ENCODE measurements at places on chromosomes 12 and 14. TPM values are rescaled to one million over a fixed set of nuclear protein-coding genes. Genes with fewer than 3 reads are reported as not detected.

- DNase-seq: peak; percentile 84
These were observed 174.8 kb upstream of the AVPR1A start for GRCh38 chr12:63325757-63326156.

DNA sequence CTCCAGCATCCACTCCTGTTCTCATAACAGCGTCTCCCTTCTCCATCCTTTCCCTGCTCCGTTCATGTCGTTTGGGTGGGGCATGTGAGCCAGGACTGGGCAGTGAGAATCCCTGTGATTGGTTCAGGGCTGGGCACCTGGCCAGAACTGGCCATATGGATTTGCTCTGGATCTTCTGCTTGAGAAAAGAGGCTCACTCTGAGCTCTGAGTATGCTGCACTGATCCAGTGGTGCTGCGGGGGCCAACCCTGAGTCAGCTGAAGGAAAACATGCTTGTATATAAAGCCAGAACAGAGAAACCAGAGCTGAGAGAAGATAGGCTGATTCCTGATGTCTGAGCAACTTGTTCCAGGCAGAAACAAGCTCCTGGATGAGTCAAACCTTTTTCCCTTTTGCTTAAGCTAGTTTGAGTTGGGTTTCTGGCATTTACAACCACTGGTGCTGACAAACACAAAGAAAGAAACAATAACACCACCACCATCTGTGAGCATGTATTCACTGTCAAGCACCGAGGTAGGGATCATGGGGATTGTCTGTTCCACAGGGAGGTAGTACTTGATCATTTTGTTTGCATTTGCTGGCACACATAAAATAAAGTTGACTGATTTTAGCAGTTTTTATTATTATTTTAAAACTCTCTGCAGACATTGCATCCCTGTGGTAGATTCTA is 14.0 kb upstream of the HPD start:
- peak; percentile 59 for DNase-seq

- DNase-seq: no peak
These were observed 1061.8 kb upstream of the SEL1L start for GRCh38 chr14:82595466-82595865.

DNA sequence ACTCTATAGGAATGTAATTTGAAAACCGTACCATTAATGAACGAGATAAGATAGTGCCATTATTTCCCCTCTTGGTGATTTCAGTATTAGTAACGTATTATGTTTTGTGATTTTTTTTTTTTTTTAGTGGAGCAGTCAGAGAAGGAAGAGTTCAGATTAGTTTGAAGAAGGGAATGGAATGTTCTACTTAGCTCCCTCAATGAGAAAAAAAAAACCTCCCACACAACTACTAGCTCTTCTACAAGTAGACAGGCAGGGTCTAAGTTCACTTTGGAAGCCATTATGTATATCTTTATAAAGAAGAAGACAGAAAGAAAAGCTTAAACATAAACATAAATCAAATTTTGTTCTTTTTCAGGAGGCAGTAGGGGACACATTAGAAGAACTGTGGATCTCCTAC is 27.3 kb downstream of the PNMA1 start:
- no peak for DNase-seq

GRCh38 chr12:130461839-130462557 is 124.3 kb downstream of the PIWIL1 start:
- no peak for DNase-seq

DNA sequence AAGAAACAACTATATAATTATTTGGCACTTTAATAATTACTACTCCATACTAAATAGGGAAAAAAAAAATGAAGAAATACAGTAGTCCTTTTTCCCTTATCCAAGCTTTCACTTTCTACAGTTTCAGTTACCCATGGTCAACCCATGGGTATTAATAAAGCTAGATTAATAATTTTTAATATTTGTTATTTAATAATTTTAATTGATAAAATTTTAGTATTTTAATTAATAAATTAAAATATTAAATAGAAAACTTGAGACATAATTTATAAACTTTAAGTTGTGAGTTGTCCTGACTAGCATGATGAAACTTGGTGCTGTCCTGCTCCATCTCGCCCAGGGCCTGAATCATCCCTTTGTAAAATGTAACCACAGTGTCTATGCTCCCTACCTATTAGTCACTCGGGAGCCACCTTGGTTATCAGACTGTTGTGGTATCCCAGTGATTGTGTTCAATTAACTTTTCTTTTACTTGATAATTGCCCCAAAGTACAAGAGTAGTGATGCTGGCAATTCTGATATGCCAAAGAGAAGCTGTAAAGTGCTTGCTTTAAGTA is 71.8 kb downstream of the PAWR start:
- no peak for DNase-seq

GRCh38 chr12:11836282-11837151 is 187.0 kb downstream of the ETV6 start:
- no peak for DNase-seq

DNA sequence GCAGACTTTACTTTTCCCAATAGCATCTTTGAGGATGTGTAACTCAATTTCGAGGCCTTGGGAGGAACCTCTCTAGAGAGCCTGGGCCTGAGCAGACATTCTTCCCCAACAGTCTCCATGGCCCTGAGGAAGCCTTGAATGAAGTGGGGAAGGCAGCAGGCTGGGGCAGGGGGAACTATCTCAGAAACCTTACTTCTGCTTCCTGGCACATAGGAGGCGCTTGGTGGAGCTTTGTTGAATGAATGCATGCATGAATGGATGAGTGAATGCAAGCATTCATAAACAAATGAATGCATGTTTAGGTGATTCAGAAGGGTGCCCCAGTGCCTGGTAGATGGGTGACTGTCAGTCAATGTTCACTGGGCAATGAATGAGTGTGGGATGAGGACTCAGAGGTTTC is 58.3 kb downstream of the GALNT16 start:
- no peak for DNase-seq

- no peak for DNase-seq
These were observed 232.6 kb downstream of the FLRT2 start for GRCh38 chr14:85762526-85762925.

DNA sequence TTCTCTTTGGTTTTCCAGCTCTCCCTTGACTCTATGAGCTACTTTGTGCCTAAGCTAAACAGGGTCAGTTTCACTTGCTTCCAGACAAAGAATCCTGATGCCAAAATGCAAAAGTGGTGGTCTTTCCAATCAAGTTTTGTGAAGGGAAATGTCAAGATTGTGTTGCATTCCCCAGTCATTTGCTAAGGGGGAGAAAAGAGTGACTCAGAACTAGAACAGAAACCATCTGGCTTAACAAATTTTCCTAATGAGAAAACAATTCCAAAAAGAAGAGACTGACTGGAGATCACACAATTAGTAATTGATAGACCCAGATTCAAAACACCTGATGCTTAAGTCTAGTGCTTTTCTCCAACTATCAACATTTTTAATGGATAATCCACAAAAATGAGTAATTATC is 235.1 kb upstream of the DIO2 start:
- no peak for DNase-seq

GRCh38 chr12:2586156-2587038 is 208.4 kb upstream of the FKBP4 start:
- DNase-seq: no peak

GRCh38 chr14:34064349-34064748 is 113.5 kb upstream of the EGLN3 start:
- no peak for DNase-seq

DNA sequence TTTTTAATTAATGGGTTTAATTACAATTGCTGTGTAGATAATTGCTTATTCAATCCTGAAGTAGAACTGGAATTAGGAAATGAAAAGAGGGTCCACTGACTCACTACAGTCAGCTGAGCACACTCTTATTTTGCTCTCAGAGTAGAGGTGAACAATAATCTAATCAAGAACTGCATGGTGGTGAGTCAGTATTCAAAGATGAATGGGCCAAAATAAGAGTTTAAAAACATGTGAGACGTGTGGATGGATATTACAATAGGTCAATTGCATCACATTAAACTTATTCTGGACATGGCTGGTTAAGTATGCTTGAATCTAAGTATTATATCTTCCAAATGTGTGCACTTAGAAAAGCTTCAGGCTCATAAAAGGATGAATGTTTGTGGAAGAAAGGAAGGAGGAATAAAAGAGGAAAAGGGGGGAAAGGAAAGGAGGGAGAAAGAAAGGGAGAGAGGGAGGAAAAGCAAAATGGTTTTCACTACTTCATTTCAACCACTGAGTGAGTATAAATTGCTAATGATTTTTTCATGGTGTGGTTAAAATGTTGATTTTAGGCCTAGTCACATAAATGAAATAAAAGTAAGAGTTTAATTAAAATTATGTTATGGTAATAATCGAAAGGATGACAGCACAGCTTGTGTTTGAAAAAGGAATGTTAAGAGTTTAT is 27.0 kb upstream of the EEA1 start:
- peak; percentile 76 for DNase-seq

DNA sequence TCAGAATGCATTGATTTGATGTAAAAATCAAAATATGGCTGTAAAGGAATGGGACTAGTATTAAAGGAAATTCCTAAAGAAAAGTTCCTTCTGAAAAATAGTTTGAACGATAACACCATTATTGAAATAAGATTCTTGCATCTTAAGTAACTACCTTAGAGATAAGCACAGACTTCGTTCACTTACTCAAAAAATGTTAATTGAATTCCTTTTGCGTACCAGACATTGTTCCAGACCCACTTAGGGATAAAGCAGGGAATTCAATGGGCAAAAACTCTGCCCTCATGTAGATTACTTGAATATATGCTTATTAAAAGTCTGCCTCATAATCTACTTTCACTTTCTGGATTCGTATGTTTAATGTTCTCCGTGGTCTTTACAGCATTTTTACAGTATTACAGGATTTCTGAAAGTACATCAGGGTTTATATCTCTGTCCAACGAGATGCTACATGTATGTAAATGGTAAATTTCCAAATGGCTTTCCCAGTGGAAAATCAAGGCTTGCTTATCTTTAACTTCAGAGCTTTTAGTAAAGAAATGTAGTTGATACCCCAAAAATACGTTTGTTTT is 213.7 kb downstream of the GXYLT1 start:
- DNase-seq: peak; percentile 14

GRCh38 chr12:45490232-45490881 is 239.1 kb upstream of the ARID2 start:
- DNase-seq: no peak

DNA sequence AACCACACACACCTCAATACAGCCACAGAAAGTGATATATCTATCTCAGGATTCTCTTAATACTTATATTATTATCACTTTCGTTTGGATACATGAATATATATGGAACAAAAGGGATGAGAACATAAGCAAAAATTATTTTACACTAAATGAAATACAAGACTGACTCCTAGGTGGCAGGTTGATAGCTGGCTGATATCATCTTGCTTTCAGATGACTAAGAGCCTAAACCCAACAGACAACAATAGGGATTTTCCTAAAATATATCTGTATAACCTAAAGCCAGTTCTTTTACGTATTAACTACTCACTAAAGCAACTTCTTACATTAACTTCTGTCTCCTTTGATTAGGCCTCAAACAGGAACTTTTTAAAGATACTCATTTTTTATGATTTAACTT is 65.1 kb downstream of the BAZ1A start:
- DNase-seq: no peak

- DNase-seq: no peak
These were observed 439.6 kb upstream of the LRFN5 start for GRCh38 chr14:41167040-41167439.

DNA sequence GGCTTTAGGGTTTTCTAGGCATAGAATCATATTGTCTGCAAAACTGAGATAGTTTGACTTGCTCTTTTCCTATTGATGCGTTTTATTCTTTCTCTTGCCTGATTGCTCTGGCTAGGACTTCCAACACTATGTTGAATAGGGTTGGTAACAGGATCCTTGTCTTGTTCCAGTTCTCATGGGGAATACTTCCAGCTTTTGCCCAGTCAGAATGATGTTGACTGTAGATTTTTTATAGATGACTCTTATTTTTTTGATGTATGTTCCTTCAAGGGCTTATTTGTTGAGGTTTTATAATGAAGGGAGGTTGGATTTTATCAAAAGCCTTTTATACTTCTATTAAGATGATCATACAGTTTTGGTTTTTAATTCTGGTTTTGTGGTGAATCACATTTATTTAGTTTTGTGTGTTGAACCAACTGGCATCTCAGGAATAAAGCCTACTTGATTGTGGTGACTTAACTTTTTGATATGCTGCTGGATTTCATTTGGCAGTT is 478.2 kb downstream of the TMEM117 start:
- no peak for DNase-seq

DNA sequence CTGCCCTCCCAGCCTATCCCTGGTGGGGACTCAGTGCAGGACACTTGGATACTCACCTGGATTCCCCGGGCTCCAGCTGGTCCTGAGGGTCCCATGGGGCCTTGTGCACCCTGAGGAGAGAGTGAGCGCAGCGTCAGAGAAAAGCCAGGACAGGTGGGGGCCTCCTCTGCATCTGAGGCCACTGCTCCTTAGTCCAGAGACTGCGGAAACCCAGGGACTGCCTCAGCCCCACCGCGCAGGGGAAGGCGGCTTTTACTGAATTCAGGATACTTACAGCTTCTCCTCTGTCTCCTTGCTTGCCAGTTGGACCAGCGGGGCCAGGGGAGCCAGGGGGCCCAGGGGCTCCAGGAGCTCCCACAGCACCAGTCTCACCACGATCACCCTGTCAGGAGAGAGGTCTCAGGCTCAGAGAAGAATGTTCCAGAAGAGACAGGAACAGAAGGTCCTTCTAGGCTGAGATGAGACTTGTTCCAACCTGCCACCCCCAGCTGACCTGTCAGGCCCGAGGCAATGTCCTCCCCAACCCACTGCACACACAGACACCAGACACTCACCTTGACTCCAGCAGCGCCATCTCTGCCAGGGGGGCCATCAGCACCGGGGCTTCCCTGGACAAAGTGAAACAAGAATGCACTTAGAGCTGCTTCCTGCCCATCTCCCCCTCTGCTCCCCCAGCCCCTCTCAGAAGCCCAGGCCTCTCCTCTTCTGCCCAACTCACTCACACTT is 13.8 kb downstream of the TMEM106C start:
- no peak for DNase-seq

- DNase-seq: no peak
These were observed 266.0 kb downstream of the ERC1 start for GRCh38 chr12:1256991-1257390.

DNA sequence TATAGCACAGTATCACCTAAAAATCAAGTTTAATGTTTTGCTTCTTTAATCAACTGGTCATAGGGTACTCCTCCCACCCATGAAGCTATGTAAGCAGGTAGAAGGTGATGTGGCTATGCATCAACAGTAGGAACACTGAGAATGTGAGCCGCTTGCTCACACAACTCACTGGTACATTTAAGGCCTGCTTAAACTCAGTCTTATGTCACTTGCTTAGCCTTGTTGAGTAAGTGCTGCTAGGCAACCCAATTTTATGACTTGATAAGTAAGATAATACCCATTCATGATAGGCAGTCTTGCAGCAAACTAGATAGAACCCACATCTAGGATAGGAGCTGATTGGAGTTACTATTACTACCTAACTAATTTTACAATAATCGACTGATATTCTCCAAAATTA is 70.0 kb upstream of the BMP4 start:
- DNase-seq: no peak

The ANAPC7 gene
- 24.6 TPM for total RNA-seq

The SLC6A15 gene
- total RNA-seq: 9.3 TPM

The CBLN3 gene
- 0.20 TPM for total RNA-seq

The TMEM229B gene
- total RNA-seq: 0.40 TPM

The SERPINA1 gene
- total RNA-seq: not detected

The KRT83 gene
- not detected for total RNA-seq

The TAC3 gene
- total RNA-seq: not detected

The KRT79 gene
- total RNA-seq: not detected

The CLEC1A gene
- total RNA-seq: 12.5 TPM

The IQSEC3 gene
- total RNA-seq: under 0.01 TPM

The GALNT16 gene
- under 0.01 TPM for total RNA-seq

The SMIM41 gene
- total RNA-seq: not detected

The RNF41 gene
- 73.0 TPM for total RNA-seq
